GM12865 (cell line): ENCODE measurements at places on chromosomes 7 and 10.

DNA sequence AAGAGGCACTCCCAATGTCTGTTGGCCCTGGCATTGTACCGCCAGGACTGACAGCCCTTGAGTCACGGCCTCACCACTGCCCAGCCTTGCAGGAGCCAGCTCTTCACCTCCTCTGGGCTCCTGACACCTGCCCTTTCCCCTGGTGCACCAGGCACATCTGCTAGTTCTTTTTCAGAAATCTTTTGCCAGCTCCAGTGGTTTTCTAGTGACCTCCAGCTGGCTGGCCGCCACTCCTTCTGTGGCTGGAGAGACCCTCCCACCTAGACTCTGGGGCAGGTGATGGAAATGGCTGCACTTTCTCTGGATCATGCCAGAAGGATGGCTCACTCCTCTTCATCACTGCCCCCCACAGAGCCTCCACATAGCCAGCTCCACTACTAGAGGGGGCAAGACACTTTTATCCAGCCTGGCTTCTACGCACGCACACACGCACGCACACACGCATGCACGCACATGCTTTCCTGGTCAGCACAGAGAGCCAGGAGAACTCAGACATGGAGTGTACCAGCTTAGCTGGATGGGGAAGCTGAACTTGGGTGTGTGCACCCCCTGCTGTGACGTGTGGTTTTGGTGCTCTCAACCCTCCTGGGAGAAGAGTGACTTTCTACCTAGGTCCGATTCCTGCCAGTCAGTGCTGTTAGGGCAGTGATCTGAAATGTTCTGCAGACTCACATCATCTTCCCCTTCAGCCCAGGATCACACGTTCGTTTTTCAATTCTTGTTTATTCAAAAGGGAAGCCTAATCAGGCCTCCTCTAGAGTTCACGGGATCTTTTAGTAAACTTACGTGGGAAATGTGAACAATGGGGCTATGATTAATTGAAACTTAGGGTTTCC is 222.0 kb downstream of the PRPF18 start:
- DNase-seq, result peak; percentile 66

GRCh38 chr7:51124321-51124720 is 192.3 kb downstream of the COBL start:
- no peak for DNase-seq

GRCh38 chr7:140304191-140304799 is 94.0 kb downstream of the SLC37A3 start:
- DNase-seq, result peak; percentile 58

GRCh38 chr10:116815641-116816415 is 33.5 kb upstream of the ENO4 start:
- DNase-seq, result no peak

DNA sequence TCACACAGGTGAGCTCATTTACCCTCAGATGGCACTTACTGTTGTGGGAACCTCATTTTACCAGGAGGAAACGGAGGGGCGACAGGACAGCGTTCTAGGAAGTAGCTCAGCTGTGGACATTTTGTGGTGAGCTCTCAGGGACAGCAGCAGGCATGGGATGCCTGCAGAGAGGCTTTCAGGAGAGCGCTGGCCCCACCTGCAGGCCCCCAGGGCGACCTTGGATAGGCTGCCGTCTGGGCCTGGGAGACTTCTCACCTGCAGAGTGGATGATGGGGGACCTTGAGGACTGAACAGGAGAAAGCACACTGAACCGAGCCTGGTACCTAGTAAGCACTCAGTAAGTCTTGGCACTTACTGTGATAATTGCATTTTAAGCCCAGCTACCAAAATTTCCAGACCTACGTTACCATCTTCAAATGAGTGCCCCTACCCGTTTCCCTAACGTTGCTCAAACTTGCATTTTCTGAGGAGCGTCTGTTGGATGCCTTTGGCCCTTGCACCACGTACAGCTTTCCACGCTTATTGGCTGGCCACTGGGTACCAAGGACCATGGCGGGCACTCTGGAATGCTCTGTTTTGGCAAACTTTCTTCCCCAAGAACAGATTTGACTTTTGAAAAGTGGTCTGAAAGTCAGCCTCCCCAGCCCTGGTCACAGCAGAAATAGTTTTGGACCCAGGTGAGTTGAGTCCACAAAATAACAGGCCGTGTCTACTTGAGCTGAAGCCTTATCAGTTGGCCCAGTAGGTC is 223.4 kb downstream of the EBF3 start:
- no peak for DNase-seq

GRCh38 chr10:59580026-59580863 is 129.4 kb downstream of the SLC16A9 start:
- peak; percentile 15 for DNase-seq

DNA sequence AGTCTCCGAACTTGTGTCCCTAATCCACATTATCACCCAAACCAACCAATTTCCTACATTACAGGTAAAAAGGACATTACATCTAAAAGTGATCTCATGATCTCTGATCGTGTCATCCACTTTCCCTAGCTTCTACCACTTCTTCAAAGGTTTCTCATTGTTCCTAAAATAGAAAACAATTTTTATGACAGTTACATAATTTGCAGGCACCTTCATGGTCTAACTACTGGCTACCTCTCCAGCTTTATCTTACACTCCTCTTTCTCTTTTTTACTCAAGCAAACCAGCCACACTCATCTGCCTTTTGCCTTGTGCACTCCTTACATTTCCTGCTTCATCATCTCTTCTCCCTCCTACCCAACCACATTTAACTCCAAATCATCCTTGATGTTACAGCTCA is 886.7 kb upstream of the SORCS1 start:
- no peak for DNase-seq

DNA sequence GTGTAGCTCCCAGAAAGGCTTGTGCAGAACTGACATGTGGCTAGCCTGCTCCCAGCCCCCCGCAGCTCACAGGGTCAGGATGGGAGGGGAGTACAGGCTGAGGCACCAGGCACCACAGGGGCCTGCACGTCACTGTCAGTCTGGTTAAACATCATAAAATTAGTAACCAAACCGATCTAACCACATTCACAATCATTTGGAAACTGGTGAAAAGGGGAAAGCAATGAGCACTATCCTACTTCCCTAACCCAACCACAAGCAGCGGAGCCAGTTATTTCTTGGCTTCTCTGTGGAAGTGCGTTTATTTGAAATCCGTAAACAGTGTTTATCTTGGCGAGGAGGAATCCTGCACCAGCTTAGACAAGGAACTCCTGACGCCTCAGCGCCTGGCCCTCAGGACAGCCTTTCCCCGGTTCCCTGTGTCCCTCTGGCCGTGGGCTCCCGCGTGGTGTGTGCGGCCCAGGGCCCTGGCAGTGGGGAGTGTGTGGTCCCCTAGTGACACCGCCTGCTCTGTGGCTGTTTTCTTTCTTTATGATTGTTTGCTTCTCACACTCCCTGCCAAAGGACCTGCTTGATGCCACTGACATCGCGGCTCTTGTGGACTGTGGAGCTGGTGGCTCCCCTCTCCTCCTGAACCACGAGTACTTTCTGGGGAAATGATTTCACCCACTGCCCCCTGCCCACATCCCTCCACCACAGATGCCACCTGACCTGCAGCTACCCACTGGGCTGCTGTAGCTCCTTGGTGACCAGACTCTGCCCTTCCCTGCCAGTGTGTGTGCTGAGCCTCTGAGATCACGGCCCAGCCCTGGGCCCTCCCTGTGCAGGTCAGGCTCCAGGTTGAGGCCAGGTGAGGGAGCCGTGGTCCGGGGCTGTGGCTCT is 38.0 kb downstream of the INPP5A start:
- DNase-seq, result peak; percentile 77

DNA sequence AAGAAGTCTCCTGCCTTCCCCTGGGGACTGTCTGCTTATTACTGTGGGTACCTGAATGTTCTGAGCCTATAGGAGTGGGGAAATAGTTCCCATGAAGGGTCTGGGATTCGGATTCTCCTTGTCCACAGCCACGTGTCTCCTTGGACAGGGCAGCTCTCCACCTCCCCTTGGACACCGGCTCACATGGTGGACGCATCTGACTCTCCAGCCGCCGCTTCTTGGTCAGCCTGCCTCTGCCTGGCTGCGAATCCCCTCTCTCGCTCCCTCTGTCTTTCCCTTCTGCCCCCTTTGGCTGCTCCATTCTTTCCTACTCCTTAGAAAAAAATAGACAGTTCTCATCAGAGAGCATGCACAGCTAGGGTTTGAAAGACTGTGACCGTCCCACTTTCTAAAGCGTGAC is 46.9 kb downstream of the JAKMIP3 start:
- no peak for DNase-seq

DNA sequence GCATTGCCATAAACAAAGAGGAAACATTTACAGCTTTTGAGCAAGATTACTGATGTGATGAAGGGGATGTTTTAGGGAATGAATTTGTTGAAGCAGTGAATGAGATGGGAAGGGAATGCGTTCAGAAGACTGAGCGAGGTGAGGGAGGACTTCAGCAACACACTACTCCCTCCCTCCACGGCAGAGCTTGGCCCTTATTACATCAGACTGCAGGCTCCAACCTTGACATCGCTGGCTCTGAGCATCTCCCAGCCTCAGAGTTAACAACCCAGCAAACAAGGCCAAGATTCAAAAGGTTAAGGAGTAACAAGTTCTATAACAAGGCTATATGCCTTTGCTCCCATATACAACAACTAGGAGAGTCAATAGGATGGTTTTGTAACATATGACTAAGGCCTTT is 164.4 kb downstream of the ELMO1 start:
- no peak for DNase-seq
